Activated CD4-positive, CD25-positive, alpha-beta regulatory T cell (primary cell): ENCODE measurements at places on chromosomes 1 and 21.

DNA sequence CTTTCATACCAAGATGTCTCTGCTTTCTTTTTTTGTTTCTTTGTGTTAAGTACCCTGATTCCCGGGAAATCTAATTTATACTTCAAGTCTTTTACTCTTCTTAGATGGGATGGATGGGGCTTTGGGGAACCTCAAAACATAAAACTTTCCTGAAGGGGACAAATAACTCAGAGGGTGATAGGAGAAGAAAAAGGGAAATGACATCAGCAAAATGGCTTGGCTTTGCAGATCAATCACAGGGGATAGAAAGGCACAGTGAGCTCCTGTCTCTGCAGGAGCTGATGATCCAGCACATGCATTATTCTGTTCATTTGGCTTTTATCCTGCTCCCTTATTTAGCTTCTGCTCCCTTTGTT, 1.4 kb upstream of the CA14 start:
- DNase-seq, result no peak

- DNase-seq, result no peak
These were observed 15.2 kb downstream of the TMEM63A start for GRCh38 chr1:225866981-225867380.

DNA sequence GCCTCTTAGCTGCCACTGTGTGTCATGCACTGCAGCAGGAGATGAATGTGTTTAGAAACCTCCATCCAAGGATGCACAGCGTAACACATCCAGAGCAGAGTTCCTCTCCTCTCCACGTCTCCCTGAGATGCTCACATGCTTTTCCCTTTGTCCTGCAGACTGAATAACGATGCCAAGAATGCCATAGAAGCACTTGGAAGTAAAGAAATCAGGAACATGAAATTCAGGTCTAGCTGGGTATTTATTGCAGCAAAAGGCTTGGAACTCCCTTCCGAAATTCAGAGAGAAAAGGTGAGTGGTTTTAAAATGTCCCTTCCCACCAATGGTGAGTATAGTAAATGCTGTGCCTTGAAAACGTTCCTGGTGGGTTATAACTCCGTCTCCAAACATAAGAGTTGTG, 13.4 kb upstream of the MX2 start:
- no peak for DNase-seq

DNA sequence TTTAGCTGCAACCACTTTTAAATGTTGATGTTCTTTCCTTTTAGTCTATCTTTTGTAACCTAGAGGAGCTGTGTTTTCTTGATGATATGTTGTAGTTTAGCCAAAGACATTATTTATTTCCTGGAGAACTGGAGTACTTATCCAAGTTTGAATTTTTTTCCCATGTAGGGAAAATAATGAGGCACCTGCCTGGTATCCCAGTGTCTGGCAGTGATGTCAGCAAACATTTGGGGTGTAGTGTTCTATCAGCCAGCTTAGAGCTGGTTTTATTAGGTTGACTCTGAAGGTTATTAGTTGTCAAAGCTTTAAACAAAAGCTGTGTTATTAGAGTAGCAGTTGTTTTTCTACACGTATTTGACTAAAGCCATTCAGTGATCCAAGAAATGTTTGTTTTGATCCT, 3.2 kb downstream of the CTPS1 start:
- no peak for DNase-seq

DNA sequence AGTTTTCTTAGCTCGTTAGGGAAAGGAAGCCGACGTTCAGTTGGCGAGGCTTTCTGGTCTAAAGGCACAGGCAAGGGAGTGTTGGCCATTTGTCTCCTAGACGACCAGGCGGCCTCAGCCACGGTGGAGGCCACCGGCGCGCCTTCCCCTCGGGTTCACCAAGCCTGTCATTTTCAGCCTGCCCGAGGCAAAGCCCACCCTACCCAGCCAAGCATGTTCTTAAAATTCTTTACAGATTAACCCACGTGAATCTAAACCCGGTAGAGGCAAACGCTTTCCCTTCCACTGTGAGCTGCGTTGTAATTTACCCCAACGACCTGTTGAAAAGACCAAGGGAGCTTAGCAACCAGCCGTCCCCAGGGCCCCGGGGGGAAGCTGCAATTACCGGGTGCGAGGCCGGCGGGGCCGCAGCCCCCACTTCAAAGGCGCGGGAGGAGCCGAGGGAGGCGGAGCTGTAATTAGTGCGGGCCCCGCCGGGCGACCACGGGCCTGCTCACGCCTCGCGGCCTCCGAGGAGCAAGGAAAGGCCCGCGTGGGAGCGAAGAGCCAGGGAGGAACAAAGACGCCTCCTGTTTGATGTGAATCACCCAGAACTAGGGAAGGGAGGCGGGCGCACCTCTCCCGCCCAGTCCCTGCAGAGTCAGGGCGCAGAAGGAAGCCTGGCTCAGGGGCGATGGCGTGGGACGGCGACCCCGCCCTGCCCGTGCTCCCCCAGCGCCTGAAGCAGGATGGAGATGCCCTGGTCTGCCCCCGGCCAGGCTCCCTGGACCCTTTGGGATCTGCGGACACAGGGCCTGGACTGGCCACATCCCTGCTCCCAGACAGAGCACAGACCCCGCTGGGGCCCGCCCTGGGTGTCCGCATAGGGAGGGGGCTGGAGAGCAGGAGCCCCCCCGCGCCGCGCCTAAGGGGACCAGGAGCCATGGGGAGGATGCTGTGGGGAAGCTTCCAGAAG, 12.1 kb upstream of the TSPEAR start:
- no peak for DNase-seq

DNA sequence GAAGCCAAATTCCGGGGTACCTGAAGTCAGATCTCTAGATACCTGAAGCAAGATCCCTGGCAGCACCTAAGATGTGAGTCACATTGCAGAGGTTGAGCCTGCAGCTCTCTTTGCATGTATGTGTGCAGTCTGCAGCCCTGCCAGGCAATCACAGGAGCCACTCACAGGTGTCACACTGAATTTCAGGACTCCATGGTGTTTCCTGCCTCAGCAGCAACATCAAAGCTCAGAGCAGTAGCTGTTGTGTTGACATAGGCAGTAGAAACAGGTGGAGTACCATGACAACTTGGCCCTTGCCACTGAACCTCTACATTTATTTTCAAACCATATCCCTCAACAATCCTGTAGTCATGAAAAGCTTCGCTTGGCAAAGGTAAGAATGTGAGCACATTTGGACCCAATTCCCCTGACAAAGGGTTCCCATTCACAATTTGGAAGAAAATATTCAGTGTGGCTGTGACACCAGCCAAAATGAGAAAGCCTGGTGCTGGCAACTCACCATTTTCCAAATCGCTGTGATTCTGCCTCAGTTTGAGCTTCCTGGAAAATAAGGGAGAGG, 419.8 kb upstream of the NFIA start:
- no peak for DNase-seq

DNA sequence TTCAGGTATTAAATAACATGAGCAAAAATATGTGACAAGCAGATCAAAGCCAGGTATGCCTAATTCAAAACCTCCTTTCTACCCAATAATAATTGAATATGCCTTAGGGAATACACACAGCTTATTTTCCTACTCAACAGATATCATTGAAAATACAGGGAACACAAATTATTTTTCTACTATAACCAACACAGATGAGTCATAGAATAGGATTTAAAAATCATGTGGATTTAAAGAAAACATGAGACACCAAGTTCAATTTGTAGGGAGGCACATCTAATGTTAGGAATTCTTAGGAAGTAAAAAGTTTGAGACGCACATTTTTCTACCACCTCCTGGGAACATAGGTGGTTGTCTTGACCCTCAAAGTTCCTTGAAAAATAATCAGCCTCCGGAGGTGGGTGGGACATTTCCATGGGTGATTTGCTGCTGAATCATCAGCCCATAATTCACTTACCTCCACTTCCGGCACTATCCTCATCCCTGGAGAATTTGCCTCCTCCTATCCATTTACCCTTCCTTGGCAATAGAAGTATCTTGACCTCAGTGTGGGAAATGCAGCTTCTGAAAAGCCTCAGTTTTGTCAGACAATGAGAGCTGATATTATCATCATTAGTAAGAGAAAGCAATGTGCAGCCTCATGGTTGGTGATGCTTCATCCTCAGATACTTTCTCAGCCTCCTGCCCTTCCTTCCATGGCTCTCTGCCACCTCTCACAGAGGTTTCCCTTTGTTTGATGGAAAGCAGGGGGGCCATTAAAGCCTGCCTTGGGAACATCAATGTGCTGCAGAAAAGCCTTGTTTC, 33.5 kb upstream of the RGS4 start:
- DNase-seq, result no peak

GRCh38 chr1:245512181-245512888, 357.6 kb downstream of the KIF26B start:
- no peak for DNase-seq

DNA sequence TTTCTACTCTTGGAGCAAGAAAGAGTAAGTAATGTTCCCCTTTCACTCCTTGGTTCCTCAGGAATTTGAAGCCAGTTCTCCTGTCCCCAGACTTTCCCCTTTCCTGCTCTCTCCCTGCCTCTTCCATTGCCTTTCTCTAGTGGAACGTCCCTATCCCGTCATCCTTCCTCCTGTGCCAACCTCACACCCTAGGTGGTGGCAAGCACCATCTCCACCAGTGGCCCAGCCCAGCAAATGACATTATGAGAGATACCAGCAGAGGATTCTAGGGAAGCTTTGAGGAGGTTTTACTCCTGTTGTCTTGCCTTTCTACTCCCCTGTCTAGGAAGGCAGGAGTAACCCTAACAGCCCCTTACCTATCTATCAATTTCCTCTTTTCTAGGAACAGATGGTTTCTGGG, 8.1 kb upstream of the TACSTD2 start:
- DNase-seq, result no peak

GRCh38 chr1:70134148-70134547, 71.2 kb downstream of the LRRC40 start:
- no peak for DNase-seq

- DNase-seq, result no peak
These were observed 110.3 kb upstream of the WNT4 start for GRCh38 chr1:22253012-22253790.

DNA sequence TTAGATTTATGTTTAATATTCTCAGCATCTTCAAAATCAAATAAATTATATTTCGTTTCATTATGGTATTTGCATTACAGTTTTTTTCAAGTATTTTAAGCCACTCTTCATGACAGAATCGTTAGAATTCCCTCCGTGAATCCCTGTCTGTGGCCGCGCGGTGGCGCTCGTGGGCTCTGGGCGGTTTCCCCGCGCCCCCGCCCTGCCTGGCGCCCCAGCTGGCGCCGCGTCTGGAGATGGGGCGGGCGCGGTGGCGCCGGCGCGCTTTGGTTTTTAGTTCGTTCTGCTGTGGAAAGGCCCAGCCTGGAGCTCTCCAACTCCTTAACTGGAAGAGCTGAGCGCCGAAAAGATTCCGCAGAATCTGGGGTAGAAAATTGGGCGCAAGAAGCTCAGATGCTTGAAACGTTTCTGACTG, 25.7 kb downstream of the PRMT2 start:
- DNase-seq, result no peak

- peak; percentile 6 for DNase-seq
These were observed 164.2 kb upstream of the C1orf21 start for GRCh38 chr1:184222652-184223052.

DNA sequence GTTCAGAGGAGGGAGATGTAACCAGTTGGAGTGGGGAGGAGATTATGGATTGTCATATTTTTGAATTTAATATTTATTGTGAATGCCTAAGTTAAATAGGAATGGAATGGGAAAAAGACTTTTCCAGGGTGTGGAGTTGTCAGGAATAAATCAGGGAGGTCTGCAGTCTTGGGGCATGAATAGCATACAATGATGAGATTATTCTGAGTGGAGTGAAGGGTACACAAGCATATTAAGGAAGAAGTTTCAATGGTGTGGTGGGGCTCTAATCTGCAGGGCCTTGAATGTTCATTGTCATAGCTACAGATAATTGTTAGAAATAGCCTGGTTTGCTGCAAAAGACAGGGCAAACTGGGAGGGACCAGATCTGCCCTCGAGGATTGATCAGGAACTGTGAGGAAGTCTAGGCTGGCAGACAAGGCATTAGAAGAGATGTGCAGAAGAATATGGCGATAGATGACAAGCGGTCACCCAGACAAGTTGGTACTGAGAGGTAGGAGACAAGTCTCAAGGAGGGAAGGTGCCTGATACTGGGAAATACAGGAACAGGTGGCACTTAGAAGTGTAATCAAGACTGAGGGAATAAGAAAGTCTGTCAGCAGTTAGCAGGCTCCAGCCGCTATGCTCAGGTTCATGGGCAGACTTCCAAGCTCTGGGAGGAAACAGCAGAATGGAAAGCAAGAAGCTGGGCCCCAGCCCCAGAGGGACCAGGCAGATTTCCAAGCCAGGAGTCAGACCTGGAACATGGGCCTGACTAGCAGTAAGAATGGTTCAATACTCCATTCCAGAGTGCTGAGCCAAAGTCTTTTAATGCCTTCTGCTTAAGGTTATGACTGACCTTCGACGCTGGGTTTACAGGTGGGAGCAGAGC, 20.9 kb upstream of the RGL1 start:
- DNase-seq, result no peak

DNA sequence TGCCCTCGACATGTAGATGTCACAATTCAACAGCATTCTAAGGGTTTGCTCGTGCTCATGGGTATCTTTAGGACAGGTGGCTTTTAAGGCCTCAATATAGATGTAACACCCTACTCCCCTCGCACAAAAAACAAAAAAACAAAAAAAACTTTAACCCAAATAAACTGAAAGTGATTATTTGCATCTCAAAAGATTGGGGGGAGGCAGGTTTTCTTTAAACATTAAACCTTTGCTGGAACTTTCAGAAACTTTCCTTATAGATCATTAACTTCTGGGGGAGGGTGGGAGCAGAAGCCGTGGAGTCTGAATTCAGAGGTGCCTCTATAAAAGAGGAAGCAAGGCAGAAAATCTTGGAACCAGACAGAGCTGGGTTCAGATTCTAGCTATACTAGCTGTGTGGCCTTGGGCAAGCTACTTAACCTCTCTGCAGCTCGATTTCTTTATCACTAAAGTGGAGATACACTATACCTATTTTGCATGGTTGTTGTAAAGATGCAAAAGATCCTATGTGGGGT, 3.2 kb upstream of the KIAA1614 start:
- no peak for DNase-seq

- DNase-seq, result no peak
These were observed 187.8 kb downstream of the TOMM20 start for GRCh38 chr1:234940841-234941240.

GRCh38 chr1:94302497-94302896, 65.1 kb upstream of the ARHGAP29 start:
- DNase-seq, result no peak

DNA sequence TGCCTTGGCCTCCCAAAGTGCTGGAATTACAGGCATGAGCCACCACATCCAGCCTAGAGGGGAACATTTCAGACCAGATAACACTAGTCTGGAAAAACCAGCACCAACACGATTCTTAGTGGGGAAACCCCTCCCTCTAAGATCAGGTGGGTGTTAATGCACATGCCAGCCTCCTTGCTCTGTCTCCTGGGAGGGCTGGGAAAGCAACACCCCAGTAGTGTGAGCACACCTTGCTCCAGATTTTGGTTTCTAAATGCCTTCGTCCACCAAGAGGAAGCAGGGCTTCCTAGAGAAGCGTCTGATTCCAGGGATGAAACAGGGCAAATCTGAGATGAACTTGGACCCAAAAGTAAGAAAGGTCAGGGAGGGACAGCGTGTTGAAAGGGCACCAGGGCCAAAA, 2.2 kb upstream of the KRTAP10-4 start:
- DNase-seq, result no peak

- DNase-seq, result no peak
These were observed 1477.6 kb downstream of the KCNT2 start for GRCh38 chr1:195130598-195130997.

GRCh38 chr1:230049731-230050130, 17.3 kb upstream of the GALNT2 start:
- no peak for DNase-seq

- DNase-seq, result peak; percentile 97
These were observed at the start of gene PTTG1IP for GRCh38 chr21:44873356-44874239. PTTG1IP (minus strand) TSS chr21:44873690; CDS start chr21:44873616, 74 bp downstream.
